NCI-H1436 (cell line): ENCODE measurements at places on chromosomes 7 and 10.

GRCh38 chr10:51663086-51663485 lies 36.3 kb downstream of the CSTF2T start:
- no peak for DNase-seq

- no peak for DNase-seq
These were observed 32.0 kb upstream of the FRAT2 start for GRCh38 chr10:97366572-97366971.

DNA sequence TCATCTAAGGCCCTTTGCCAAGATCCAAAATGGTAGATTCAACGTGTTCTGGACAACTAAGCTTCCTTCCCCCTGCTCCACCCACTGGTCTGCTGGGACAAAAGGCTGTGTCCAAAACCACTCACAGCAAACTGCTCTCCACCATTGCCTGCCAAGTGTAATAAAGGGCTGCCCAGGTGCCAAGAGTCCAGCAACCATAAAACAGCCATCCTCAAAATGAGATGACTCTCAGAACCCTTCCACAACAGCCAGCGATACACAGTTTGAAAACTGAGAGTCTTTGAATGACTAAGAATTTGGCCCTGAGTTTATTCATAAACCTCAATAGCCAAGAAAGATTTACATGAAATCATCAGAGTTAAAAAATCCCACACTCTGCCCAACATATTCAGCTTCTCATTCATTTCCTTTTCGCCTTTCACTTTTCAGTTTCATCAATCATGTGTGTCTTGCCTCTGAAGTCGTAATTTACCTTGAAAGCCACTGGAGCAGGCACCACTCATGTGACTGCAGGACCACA lies 658.1 kb upstream of the MGMT start:
- no peak for DNase-seq

- DNase-seq, result no peak
These were observed 57.7 kb downstream of the DNAJB6 start for GRCh38 chr7:157394246-157395191.

GRCh38 chr7:9939176-9939575 lies 1034.5 kb upstream of the PHF14 start:
- no peak for DNase-seq

DNA sequence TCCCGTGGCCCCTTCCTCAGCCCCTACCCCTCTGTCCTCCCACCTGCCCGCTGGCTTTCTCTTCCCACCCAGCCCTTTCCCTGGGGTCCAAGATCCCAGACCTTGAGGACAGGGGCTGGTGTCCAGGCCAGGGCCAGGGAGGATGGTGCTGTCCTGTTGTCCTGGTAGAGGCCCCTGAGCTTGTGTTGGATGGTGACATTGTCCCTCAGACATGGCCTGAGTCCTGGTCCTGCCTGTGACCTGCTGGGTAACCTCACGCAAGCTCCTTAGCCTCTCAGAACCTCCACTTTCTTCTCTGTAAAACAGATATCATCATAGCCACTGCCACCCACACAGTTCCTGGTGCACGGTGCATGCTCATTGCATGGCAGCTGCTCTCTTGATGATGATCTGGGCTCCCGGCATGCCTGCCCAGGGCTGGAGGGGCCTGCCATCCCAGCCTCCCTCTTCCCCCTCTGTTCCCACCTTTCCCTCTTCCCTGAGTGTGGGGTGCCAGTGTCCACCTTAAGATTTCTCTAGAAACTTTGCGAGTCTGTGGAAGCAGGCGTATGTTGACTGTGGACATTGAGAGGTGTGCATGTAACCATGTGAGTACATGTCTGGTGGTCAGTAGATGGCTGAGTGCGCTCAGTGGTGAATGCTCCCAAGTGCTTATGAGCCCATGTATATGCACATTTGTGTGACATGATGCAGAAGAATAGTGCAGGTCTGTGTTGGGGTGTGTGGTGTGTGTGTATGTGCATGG lies 60.4 kb downstream of the NEURL1 start:
- no peak for DNase-seq

- no peak for DNase-seq
These were observed 26.5 kb upstream of the TRIL start for GRCh38 chr7:28984631-28985030.

DNA sequence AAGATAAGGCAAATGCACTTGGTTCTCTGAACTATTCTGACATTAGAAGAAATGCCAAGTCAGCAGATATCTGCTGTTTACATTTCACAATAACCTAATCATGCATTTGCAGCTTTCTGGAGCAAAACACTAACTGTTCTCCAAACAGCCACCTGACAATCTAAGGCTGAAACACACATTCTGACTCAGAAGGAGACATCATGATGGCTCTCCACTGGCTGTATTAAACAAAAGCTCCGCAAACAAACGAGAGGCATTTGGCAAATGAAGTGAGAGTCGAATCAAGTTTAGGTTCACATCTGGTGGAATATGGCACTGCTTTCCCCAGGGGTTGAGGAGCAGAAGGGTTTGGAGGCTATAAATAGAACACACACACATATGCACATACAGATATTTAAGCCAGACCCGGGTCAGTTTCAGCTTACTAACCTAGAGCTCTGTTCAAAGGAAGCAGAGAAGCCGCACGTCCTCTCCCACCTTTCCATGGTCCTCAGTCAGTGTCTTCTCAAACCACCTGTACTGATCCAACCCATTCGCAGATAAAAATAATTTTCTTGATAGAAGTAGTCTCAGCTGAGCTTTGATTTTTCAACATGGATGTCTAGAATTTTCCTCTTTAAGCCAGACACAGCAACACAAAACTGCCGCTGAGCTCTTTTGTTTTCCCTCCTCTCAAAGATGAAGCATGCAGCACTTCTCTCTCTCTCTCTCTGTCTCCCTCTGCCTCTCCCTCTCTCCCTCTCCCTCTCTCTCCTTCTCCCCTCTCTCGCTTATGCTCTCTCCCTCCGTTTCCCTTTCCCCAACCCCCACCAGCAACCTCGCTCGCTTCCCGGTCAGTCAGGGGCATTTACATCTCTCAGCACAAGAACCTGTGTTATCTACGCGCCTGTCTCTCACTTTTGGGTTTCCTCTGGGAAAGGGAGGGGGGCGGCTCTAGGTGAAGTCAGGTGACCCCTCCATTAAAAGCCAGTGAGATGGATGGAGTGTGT lies 682.8 kb downstream of the MAGI2 start:
- no peak for DNase-seq

DNA sequence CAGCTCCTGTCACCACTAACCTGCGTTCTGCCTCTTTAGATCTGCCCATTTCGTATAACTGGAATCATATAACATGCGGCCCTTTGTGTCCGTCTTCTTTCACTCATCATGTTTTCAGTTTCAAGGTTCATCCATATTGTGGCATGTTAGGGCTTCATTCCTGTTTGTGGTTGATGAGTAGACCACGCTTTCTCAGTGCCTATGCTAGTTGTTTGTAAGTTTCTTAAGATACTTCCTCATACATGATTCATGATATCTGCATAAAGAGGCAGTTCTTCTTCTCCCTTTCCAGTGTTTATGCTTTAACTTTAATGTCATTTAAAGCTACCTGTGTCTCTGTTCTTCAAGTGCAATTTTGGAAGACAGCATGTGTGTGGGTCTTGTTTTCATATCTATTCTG lies 79.5 kb upstream of the FAM20C start:
- no peak for DNase-seq

GRCh38 chr7:158374586-158374985 lies 213.0 kb downstream of the PTPRN2 start:
- DNase-seq, result no peak

DNA sequence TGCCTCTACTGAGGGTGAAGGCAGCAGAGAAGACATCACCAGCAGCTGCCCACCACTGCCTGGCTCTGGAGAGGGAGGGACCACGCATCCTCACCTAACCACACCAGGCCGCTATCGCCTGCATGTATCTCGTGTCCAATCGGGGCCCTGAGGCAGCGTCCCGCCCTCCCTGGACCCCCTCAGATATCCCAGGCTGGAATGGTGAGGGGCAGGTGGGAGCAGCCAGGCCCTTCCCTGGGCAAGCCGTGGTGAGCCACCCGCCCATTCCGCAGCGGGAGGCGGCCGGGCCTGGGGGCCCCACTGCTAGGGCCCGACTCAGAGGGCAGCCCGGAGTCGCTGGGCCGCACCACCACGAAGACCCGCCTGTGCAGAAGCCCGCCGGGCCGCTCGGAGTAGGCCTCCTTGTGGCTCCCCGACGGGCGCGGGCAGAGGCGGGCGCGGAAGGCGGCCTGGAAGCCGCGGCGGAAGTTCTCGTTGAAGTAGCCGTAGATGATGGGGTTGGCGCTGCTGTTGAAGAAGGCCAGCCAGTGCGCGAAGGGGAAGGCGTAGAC lies 21.6 kb upstream of the PPA1 start:
- no peak for DNase-seq

- no peak for DNase-seq
These were observed 28.1 kb downstream of the LRRC4 start for GRCh38 chr7:128003167-128003566.

- DNase-seq, result no peak
These were observed 118.2 kb downstream of the HBP1 start for GRCh38 chr7:107286751-107287621.

- no peak for DNase-seq
These were observed 196.0 kb downstream of the KCNMA1 start for GRCh38 chr10:77441353-77442166.

DNA sequence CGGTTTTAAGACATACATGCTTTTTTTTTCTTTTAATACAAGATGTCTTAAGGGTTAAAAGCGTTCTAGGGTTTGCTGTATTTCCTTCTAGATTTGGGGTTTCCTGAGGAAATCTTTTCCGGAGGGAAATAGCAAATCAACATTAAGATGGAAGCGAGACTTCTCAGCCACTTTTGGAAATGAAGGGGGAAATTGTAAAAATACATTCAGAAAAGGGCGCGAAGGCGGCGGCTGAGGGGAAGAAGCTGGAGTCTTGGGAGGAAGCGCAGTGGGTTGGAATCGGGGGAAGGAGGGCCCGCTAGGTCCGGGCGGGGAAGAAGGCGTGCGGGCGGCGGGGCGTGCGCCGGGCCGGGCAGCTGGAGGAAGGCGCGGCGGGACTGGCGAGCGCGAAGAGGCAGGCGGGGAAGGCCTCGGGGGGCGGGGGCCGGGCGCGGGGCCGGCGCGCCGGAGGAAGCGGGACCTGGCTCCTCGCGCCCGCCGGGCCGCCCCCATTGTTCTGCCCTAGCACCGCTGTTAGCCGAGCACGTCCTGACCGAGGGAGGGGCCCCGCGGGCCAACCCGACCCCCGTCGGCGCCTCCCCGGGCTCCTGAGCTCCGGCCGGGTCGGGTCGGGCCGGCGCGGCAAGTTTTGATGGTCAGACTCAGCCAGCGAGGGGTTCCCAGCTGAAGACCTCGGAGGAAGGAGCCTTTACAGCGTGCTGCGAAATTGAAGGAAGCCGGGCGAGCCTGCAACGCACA lies 1.5 kb upstream of the SKIDA1 start:
- DNase-seq, result no peak

DNA sequence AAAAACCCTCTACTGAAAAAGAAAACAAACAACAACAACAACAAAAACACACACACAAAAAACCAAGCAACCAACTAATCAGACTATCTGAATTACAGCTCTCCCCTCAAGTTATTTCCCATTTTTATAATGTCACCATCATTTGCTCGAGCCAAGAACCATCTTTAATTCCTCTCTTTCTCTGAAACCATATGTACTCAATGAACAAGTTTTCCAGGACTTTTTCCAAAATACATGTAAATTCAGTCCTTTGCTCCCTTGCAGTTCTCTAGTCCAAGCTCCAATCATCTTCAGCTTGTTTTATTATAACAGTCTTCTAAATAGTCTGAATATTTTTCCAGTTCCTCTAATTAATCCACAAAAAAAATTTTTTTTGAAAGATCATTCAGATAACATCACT lies 506.0 kb downstream of the NXPH1 start:
- DNase-seq, result no peak

GRCh38 chr10:78964952-78965633 lies 103.7 kb upstream of the ZMIZ1 start:
- peak; percentile 9 for DNase-seq

DNA sequence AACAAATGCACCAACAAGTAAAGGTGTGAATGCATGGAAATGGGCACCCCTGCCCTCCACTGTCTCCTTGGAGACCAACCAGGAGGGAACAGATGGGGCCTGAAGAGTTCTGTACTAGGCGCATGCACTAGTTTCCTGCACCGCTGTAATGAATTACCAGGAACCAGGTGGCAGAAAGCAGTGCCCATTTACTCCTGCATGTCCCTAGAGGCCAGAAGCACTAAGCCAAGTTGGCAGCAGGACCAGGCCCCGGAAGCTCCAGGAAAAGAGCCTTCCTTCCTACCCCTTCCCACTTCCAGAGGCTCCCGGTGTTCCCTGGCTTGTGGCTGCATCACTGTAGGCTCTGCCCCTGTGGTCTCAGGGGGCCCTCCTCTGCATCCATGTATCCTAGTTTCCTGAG lies 237.5 kb upstream of the PPP2R2D start:
- no peak for DNase-seq

DNA sequence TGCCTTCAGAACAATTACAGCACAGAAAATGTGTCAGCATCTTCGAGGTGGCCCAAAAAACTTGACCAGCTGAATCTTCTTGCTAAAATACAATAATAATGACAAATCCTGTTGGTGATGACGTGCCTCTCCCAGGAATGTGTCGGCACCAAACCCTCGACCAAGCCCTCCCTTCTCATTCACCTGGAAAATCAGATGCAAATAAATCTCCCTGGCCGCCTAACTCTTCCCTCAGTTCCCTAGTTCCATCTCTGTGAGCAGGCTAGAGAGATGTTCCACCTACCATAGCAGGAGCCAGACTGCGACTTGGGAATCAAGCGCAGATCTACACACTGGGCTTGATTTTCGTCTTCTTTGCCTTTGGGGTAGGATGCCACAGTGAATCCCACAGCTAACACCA lies 4.1 kb downstream of the PRSS1 start:
- no peak for DNase-seq

GRCh38 chr7:33781167-33781566 lies 124.2 kb upstream of the BMPER start:
- DNase-seq, result no peak

DNA sequence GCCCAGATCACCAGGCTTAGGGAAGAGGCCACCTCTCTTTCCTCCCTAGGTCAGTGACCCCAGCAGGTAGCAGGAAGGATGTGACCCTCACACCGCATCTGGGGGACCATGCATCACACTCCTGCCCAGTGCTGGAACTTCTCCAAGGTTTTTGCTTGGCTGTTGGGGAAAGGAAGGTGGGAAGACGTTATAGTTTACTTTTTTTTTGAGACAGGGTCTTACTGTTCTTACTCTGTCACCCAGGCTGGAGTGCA lies 8.6 kb downstream of the ZCCHC24 start:
- no peak for DNase-seq

GRCh38 chr10:17425584-17426262 lies 28.7 kb downstream of the ST8SIA6 start:
- no peak for DNase-seq

GRCh38 chr10:42304341-42304740 lies 334.0 kb downstream of the ZNF33B start:
- no peak for DNase-seq
